ENCODE measurements at places on chromosomes 11 and 22.

GRCh38 chr22:20654343-20655208 lies 119.3 kb upstream of the SERPIND1 start:
- DNase-seq = no peak

GRCh38 chr11:66421492-66422205 lies 814 bp downstream of the NPAS4 start:
- DNase-seq = peak; percentile 89

DNA sequence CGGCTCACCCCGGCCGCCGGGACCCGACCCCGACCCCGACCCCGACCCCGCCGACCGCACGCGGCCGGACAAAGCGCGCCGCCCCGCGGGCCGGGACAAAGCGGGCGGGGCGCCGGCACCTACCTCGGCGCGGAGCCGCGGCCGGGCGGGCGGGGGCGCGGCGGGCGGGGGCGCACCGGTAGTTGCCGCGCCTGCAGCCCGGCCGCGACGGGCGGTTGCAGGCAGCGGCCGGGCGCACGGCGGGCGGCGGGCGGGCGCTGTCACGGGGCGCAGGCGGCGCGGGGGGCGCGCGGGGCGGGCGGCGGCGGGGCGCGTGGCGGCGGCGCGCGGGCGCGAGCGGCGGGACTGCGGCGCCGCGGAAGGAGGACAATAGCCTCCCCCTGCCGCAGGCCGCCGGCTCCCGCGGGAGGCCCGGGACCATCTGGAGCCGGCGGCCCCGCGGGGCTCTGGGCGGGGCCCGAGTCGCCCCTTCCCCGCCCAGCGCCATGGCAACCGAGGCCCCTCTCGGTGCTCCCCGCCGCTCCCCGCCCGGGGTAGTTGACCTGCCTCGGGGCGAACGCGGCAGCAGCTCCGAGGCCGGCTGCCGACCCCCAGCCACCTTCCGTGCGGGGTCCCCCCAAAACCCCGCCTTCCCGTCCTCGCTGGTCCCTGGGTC lies 851 bp downstream of the SPTBN2 start:
- no peak for DNase-seq

DNA sequence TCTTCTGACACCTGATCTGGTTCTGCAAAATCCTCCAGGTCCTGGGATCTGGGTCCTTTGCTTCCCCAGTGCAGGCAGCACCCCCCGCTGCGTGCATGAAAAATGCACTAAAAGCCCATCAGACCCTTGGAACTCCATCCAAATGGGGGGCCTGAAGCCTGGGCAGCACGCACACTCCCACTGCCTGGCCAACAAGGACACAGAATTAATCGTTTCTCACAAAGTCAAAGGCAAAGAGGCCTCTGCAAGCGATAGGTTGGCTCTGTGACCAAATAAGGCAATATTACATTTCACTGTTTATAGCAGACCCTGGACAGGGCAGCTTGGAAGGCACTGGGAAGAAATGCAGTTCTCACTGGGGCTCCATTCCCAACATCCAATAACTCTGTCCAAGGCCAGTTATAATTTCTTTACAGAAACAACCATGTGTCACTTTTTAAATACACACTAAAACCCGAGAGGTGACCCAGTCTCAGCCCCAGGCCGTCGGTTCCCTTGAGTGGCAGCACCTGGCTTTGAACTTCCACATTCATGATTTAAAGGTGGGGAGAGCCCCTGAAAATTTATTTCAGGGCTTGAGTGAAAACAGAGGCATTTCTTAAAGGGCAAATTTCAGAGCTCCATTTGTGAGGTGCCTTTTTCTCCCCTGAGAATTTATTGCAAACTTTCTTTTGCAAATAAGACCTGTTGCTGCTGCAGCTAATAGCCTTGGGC lies 114.4 kb upstream of the ANO1 start:
- DNase-seq = no peak

DNA sequence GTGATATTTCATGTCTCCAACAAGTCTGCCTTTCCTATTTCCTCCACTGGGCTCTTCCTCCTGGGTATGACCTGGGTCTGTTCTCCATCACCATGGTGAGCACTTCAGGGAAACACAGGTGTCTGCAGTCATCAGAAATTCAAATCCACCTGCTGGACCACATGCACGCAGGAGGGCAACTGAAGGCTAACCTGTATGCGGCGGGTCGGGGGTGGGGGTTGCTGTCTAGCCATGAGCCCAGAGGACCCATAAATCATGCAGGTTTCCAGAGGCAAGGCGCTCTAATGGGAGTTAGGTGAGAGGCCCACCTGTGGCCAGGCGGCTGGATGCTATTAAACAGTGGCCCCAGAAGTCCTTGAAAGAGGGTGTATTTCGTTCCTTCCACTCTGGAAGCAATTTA lies 11.1 kb upstream of the PAMR1 start:
- no peak for DNase-seq

DNA sequence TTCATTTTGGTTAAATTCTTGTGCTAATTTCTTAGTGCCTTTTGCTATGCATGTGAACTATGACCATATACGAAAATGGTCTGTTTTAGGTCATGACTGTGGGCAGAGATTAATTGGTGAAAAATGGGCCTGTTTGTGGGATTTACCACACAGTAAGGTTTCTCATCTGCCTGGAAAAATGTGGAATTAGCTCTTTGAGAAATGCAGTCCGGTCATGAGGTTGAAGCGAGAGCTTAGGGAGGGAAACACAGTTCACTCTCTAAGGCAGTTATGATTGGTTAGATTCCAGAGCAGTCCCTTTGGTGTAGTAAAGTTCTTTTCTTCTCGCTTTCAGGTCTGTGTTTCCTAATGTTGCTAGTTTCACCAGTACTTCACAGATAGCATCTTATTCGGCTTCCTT lies 1.2 kb upstream of the PDE3B start:
- DNase-seq = no peak

DNA sequence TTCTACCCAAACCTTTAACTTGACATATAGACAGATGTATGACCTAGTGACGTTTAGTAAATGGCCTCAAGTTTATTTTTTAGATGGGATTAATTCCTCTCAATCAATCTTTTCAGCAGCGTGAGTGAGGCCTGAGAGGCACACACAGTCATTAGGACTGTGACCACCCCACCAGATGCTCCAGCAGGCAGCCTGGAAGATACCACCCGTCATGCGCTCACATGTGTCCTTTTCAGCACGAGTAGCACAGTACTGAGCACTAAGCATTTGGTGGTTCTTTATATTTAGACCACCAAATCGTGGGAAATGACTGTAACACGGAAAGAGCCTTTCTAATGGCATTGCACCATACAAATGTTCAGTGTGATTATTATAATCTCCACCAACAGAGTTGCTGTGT lies 354.6 kb upstream of the DDI1 start:
- DNase-seq = no peak

- DNase-seq = no peak
Measured at GRCh38 chr11:13772223-13773046, 104.0 kb downstream of the FAR1 start.

DNA sequence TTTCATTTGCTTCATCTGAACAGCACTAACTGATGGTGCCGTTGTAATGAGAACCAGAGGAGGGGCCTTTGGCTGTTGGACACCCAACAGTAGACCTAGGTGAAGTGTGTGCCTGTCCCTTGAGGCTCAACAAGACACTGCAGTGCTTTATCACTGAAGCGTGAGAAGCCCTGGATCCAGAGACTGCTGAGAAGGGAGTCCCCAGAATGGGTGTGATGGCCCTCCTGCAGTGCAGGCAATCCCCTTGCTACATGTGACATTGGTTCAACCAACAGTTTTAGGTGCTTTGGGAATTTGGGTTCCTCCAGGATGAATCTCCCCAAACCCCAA lies 125.6 kb downstream of the BRD1 start:
- no peak for DNase-seq

GRCh38 chr22:34784056-34784455 lies 281.9 kb upstream of the ISX start:
- DNase-seq = no peak
